CD4-positive, alpha-beta T cell (primary cell): ENCODE measurements at places on chromosomes 4 and X.

- H3K27ac ChIP-seq = no peak overlapping the region
- no peak overlapping the region for H3K4me3 ChIP-seq
- H3K4me1 ChIP-seq = no peaks in the 10 kb centered on the region
- no peaks in the 10 kb centered on the region for H3K36me3 ChIP-seq
Observed at GRCh38 chrX:55796496-55796895, 78.9 kb downstream of the RRAGB start.

DNA sequence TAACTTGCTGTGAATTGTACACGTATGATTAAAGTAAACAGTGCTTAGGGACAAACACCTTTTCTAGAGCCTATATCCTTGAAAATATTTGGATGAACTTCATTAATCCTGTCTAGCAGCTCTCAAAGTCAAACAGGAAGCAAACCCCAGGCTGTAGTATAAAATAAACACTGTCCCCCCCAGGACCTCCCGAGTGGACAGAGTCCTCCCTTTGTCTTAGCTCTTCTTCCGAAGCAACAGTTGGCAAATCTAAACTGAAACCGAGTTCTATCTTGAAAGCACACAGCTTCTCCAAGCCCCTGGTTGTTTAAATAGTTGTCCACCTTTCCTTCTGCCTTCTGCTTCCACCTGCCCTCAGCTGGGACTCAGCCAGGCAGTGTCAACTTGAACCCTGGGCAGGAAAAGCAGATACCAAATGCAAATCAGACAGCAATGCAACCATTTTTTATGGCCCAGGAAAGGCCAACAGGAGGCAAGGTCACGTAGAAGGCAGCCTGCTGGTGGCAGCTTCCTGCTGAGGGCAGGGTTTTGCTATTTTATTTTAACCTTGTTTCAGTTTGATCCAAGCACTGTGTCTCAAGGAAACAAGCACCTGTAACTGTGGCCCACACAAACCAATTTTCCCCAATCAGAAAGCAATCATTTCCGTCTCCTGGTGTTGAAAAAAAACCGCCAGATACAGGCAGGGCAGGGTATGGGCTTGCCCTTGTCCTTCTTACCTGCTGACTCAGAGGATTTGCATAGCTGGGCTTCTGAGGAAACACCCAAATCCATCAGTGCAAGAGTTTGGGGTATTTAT, 110.3 kb upstream of the KIT start:
- no peak overlapping the region for H3K27ac ChIP-seq
- no peaks in the 10 kb centered on the region for H3K36me3 ChIP-seq
- no peaks in the 10 kb centered on the region for H3K4me1 ChIP-seq
- no peak for DNase-seq

- H3K4me1 ChIP-seq = no peaks in the 10 kb centered on the region
- H3K27me3 ChIP-seq = no peaks in the 10 kb centered on the region
- DNase-seq = peak; percentile 2
- no peaks in the 10 kb centered on the region for H3K36me3 ChIP-seq
- no peak overlapping the region for H3K4me3 ChIP-seq
Observed at GRCh38 chrX:63128509-63128908, 222.6 kb downstream of the SPIN4 start.

- no peaks in the 10 kb centered on the region for H3K27me3 ChIP-seq
- no peak overlapping the region for H3K27ac ChIP-seq
- no peaks in the 10 kb centered on the region for H3K4me1 ChIP-seq
- H3K36me3 ChIP-seq = no peaks in the 10 kb centered on the region
Observed at GRCh38 chrX:22952010-22952409, 47.8 kb upstream of the DDX53 start.
